GM23248 (cell line): ENCODE measurements at places on chromosomes 7 and 10. TPM values are rescaled to one million over a fixed set of nuclear protein-coding genes. Genes with fewer than 3 reads are reported as not detected.
A peak's percentile ranks its signal among the peaks of the same experiment; 100 is the strongest.

The SAP25 gene
- total RNA-seq, result not detected in 2 replicates

The HYAL4 gene
- not detected in 2 replicates for total RNA-seq

The PTCD1 gene
- 5.2 and 13.7 TPM in 2 replicates for total RNA-seq

The EPO gene
- total RNA-seq, result not detected in 2 replicates

The SLC13A4 gene
- total RNA-seq, result 0.11 TPM in 1 of 2 replicates, not detected in the other

The CDHR3 gene
- 2.6 and 3.3 TPM in 2 replicates for total RNA-seq

DNA sequence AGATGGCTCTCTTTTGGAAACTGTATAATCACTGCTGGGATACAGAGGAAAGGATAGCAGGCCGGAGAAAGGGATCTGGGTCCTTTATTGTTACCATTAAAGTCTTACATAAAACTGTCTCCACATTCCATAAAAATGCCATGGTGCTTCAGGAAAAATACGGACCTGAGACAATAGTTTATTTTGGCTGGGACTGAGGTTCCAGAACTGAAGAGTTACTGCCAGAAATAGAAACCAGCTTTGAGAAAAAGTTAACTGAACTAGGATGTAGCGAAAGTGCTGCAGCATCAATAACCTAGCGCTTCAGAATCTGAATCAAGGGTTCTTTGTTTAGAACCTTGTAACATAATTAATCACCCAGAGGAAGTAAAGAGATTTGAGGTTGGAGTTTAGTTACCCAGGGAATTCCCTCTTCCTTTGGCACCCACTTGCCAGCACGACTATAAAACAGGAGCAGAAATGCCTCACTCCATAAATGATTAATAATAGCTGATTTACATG, 38.0 kb downstream of the MEOX2 start:
- DNase-seq, result no peak

DNA sequence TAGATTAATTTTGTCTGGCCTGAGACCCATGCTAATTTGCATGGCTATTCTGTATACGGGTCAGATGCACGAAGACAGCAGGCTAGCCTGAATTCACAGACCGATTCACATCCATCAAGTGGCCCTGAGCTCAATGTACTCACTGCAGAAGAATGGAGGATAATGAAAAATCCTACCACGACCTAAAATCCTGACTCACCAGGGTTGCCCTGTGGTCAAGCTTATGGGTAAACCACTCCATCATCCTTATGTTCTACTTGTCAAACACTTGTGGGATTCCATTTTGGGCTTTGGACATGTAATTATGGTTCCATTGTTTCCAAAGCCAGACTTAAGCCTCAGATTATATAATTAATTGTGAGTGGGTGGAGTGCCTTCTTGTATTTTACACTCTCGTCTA, 110.4 kb upstream of the ZNF438 start:
- DNase-seq, result peak; percentile 82

- no peak for DNase-seq
Observed at GRCh38 chr7:20647036-20647435, 31.6 kb downstream of the ABCB5 start.

GRCh38 chr7:144529269-144529926, 125.9 kb upstream of the NOBOX start:
- DNase-seq, result no peak

- no peak for DNase-seq
Observed at GRCh38 chr7:8215648-8216333, 46.2 kb downstream of the ICA1 start.

DNA sequence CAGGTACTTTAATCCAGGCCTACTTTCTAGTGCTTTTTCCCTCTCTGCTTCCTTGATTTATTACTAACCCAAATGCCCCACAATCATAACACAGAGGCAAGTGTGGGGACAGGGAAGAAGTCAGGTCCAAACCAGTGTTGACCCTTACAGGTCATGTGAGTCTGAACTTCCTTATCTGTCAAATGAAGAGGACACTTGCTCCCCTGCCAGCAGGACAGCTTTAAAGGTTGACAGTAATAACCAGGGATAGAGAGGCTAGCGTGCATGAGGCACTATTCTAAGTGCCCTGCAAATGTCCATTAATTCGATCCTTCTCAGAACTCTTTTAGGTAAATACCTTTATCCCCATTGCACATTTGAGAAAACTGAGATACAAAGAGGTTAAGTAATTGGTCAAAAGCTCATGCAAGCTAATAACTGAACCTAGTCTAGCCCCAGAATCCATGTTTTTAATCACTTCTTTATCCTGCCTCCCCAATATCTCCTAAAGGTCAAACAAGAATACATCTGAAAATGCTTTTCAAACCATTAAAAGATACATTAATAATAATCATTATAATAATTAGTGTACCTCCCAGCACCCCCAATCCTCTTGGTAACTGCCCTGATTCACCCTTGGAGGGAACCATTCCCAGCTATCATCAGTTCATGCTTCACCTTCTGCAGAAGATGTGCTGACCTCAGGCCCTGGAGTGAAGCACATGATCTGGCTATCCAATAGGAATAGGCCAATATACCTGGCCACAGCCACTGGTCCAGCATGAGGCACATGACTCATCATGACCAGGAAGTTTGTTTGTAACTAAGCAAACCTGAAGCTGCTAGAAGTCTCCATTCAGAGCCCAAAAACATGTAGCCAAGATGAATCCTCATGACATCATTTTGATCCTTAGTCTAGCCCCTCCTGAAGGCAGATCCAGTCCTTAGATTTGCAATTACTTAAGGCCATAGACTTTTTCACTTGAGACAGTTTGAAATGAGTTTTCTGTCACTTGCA, 40.7 kb downstream of the SGMS1 start:
- DNase-seq, result peak; percentile 18

DNA sequence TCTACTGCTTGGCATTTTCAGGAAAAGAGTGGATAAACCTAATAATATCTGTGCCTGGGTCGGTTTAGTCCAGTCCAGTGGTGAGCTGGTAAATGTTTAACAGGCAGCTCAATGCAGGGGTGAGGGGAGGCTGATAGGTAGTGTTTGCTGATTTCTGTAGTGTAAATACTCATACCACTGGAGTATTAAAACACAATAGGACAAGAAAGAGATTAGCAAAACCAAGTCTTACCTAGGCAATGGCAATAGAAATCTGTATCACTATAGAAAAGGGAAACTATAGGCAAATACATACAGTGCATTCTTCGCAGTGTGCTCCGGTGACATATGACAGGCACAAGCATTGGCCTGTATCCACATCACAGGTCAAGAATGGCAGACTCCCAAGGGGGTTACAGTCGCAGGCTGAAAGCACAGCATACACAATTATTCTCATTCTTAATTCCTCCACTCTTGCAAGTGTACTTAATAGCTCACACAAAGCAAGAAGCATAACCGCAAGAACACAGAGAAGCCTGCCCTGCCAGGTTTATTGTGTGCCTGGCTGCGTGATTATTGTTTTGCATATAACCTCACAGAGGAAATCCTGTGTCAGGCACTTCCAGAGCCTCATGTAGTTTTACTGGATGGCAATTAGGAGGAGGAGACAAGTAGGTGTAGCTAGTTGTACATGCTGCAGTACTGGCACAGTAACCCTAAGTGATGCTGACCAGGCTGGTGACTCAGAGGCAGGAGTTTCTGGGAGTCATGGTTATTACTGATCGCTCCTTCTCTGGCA, 35.0 kb downstream of the LAMB4 start:
- peak; percentile 95 for DNase-seq

DNA sequence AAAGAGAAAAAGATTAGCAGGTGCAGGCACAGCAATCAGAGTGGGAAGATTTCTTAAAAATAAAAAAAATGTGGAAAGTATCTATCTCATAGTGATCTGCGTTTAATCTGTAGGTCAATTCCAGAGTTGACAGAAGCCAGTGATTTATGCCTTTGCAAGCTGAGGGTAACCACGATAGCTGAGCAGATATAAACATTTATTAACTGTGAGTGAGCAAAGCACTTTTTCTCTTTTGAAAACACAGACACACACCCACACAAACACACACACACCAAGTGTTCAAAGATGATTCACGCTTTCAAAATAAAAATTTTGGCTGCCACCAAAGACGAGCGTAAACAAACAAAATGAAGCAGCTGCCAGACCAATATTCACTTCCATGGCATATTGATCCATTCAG, 243.2 kb upstream of the SLC26A5 start:
- DNase-seq, result no peak

- peak; percentile 7 for DNase-seq
Observed at GRCh38 chr7:33091111-33091531, 18.1 kb downstream of the RP9 start.
